ENCODE measurements at places on chromosomes 1 and 21. TPM values are rescaled to one million over a fixed set of nuclear protein-coding genes. Genes with fewer than 3 reads are reported as not detected.
A peak's percentile ranks its signal among the peaks of the same experiment; 100 is the strongest.

Gene ZNF695
- total RNA-seq = 8.7 TPM

Gene NHLH1
- total RNA-seq = 0.20 TPM

Gene UBL4B
- total RNA-seq = not detected

GRCh38 chr1:187891993-187892682, 1063.4 kb downstream of the PLA2G4A start:
- no peak overlapping the region for H3K27ac ChIP-seq
- DNase-seq = no peak
- H3K4me3 ChIP-seq = no peak overlapping the region
- no peaks in the 10 kb centered on the region for H3K27me3 ChIP-seq
- no peaks in the 10 kb centered on the region for H3K4me1 ChIP-seq

- peak overlapping the region; percentile 95 for H3K27ac ChIP-seq
- H3K36me3 ChIP-seq = peaks cover 28% of the 10 kb centered on the region
- H3K4me3 ChIP-seq = peak overlapping the region; percentile 97
- peaks cover 13% of the 10 kb centered on the region for H3K4me1 ChIP-seq
- no peak for DNase-seq
Measured at GRCh38 chr1:42658877-42659337, 684 bp downstream of the PPIH start.

DNA sequence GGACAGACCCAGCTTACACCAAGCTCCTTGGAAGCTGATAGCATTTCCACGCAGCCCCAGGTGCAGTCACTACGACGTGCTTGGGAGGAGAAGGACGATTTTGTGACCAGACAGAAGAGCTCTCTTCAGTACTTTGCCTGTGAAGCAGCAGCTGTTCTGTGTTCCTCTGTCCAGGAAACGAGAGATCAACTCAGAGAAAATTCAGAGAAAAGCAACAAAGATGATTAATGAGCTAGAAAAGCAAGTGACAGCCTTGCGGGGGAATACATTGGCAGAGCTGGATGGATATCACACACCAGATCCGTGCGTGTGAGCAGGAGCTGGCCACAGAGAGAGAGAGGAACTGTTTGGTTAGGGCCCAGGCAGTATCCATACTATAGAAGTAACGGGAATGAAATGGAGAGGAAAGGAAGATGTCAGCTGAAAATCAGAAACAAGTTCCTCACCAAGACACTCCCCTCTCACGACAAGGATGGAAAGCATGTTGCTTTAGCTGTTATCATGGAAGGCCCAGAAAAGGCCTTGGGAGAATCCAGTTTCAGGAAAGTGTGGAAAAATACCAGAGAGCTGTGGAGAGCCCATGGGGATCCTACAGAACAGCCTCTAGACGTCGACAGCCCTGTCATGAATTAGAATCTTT, 106.2 kb downstream of the TOMM20 start:
- no peak overlapping the region for H3K4me3 ChIP-seq
- H3K27me3 ChIP-seq = no peaks in the 10 kb centered on the region
- no peaks in the 10 kb centered on the region for H3K36me3 ChIP-seq

DNA sequence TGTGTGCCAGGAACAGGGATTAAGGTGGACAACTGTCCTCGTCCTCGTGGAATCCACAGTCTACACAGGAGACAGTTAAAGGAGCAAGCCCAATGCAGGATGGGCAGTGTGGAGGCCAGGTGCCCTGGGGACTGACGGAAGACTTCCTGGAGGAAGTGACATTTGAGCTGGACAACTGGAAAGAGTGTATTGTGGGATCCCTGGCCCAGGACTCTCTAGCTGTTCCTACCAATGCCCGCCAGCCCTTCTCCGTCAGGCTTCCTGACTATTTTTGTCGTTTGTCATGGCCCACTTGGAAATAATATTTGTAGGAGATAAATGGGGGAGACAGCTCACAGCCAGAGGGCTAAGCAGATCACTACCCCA, 235.3 kb downstream of the TOMM20 start:
- no peak overlapping the region for H3K27ac ChIP-seq
- H3K4me1 ChIP-seq = peaks cover 10% of the 10 kb centered on the region

Measured in MCF 10A (cell line).